Daoy (cell line): ENCODE measurements at places on chromosomes 12 and 14.

GRCh38 chr12:19901841-19902240 is 462.5 kb downstream of the AEBP2 start:
- no peak for DNase-seq

GRCh38 chr14:99571303-99571986 is 32.6 kb downstream of the CCDC85C start:
- DNase-seq: peak; percentile 30

- peak; percentile 48 for DNase-seq
These were observed 624.1 kb upstream of the FOXG1 start for GRCh38 chr14:28142400-28143015.

DNA sequence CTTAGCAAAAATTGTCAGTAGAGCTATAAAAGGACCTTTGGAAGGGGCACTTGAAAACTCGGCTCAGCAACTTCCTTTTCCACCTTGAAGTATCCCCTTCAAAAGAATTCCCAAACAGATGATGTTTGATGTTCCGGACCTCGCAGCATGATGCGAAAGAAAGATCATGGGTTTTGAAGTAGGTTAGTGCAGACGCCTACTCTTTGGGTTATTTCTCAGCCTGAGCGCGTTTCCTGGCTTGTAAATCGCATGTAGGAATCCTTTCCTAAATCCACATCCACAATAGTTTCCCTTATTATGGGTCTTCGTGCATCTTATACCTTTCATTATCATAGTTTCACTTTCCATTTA is 584 bp upstream of the NEDD1 start:
- no peak for DNase-seq

GRCh38 chr12:98572010-98572409 is 21.5 kb upstream of the SLC25A3 start:
- no peak for DNase-seq

DNA sequence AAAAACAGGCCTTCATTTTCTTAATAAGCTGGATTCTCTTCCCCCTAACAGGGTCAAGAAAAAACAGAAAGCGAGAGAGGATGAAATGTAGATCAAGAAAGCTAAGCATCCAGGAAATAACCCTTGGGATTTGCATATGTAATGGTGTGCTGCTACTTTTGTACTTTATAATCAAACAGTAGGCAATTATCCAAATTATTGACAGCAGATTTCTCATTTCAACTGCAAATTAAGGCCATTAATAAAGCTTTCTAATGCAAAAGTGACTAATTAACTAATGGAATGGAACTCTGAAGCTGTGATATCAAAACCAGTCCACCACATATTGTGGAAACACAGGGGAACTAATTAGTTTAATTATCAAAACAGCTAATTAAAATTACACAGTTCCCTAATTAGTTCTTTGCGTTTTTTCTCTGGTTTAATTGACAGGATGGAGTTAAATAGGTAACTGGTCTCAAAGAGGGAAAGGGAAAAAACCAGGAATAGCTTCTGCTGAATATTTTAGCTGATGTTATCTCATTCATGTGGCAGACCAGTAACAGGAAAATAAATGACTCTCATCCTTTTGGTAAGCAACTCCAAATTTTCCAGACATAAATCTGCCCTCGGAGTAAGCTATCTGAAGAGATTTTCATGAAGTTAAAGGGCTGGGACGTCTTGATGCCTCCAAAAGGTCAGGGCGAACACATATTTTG is 182.7 kb upstream of the LMO3 start:
- no peak for DNase-seq

DNA sequence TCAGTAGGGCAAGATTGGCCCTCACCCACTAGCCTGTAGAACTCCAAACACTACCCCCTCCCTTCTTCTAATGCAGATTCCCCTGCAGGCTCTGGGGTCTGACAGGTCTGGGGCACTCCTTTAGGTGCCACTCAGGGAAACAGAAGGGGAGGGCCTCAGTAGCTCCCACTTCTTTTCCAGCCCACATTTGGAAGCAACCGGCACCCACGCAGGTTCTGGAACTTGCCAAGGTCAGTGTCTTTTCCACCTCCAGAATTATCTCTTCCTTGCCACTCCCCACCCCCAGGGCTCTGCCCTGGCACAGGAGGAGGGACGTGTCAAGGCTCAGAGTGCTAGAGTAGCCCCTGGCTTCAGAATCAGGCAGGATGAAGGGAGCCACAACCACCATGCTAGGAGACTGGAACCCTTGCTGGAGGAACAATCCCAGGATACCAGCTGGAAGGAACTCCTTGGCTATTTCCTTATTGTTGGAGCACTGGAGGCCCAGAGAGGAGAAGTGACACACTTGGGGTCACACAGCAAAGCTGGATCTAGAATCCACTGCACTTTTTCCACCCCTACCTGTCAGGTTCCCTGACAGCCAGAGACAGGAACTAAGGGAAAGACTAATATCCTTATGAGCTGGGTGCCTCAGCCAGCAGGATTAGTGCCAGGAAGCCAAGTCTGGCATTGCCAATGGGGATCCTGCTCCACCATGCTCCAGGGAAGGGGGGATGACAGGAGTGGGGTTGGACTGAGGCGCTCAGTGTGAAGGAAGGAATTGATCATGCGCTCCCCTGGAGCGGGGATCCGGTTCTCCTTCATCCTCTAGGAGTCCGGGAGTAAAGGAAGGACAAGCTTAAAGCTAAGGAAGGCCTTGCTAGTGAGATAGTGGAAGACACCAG is 1.8 kb upstream of the FIGNL2 start:
- no peak for DNase-seq

- DNase-seq: no peak
These were observed 133.4 kb downstream of the KCNA5 start for GRCh38 chr12:5177096-5177495.

GRCh38 chr12:23704992-23705943 is 244.2 kb downstream of the SOX5 start:
- DNase-seq: no peak

- DNase-seq: no peak
These were observed 2.5 kb downstream of the AQP5 start for GRCh38 chr12:49963976-49964815.

DNA sequence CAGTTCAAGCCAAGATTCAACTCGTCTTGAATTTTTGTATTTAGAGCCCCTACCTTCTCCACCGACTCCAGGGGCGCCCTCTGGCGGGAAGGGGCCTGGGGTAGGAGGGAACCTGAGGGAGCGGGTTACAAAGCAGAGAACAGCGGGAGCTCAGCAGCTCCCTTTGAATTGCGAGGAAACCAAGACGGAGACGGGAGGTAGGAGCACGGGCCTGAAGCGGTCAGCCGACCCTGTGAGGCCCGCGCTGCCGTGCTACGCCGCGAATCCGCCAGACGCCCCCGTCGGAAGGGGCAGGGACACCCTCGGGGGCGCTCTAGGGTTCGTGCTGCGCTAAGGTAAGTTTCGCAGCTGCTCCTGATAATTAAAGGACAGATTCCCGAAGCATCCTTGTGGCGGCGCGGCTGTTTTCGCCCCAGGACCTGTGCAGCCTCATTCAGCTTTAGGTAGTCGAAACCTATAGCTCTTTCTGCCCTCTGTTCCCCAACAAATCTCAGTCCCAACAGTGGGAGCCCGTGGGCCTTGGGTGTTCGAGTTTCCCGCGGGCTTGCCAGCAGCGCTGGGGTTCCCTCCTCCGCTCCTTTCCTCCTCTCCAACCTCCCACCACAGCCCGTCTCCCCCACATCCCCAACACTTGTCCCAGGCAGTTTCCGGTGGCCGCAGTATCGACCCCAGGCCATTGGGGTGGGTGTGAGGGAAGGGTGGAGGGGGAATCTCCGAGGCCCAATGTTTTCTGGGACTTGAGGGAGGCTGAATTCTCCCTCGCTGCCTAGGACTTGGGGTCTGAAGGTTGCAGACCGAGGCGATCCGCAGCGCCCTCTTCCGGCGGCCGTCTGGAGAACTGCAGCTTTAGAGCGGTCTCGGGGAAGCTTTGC is 5.1 kb upstream of the NKX2-1 start:
- peak; percentile 90 for DNase-seq

DNA sequence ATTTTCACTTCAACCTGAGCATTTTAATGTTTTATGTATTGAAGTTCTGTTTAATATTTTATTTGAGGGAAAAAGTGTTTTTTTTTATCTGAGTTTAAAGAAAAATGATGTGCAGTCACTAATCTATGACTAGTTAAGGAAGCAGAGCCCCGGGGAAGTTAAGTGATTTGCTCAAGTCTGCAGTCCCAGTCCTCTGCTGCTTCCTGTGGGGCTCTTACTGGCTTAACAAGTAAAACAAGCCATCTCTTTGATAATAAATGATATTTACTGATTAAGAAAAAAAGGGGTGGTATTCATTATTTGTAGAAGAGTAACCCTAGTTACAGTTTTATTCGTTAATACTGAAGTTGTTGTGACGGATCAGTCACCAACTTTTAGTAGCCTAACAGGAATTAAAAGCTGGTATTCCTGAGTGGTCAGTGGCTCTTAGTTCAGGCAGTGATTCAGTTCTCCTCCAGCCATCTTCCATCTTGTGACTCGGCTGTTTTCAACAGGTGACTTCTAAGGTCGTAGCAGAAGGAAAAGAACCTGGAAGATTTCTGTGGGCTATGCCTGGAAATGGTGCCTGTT is 21.7 kb downstream of the BICDL1 start:
- DNase-seq: no peak

- no peak for DNase-seq
These were observed 66.5 kb upstream of the MON2 start for GRCh38 chr12:62400135-62400534.

DNA sequence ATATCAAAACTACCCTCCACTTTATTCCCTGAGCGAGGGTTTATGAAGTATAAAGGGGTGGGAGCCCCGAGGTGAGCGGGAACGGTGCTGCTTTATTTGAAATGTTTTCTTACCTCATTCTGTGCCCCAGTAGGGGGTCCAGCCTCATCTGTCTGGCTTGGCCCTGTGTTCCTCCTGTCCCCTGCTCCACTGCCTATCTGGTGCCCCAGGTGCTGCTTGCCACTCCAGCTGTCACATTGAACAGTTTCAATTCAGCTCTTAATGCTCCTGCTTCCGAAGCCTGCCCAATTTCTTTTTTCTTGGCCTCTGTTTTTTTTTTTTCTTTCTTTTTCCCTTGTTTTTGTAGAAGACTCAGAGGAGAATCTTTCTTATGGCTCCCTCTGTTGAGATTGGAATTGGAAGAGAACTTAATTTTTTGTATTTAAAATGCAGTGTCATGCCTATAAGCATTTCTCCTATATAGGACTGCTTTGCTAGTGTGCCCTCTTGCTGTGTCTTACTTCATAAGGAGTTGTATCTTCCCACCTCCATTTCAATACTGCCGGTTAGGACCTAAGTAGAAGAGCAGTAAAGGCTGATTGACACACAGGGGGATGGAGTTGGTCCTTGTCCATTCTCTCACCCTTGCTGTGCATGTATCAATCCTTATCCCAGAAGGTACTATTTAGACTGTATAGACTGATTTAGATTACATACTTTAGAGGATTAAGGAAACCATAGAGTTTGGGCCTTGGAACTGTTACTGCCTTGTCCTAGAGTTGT is 2.3 kb downstream of the ATXN7L3B start:
- DNase-seq: no peak

- DNase-seq: no peak
These were observed 4.7 kb upstream of the COL2A1 start for GRCh38 chr12:48008950-48009349.

DNA sequence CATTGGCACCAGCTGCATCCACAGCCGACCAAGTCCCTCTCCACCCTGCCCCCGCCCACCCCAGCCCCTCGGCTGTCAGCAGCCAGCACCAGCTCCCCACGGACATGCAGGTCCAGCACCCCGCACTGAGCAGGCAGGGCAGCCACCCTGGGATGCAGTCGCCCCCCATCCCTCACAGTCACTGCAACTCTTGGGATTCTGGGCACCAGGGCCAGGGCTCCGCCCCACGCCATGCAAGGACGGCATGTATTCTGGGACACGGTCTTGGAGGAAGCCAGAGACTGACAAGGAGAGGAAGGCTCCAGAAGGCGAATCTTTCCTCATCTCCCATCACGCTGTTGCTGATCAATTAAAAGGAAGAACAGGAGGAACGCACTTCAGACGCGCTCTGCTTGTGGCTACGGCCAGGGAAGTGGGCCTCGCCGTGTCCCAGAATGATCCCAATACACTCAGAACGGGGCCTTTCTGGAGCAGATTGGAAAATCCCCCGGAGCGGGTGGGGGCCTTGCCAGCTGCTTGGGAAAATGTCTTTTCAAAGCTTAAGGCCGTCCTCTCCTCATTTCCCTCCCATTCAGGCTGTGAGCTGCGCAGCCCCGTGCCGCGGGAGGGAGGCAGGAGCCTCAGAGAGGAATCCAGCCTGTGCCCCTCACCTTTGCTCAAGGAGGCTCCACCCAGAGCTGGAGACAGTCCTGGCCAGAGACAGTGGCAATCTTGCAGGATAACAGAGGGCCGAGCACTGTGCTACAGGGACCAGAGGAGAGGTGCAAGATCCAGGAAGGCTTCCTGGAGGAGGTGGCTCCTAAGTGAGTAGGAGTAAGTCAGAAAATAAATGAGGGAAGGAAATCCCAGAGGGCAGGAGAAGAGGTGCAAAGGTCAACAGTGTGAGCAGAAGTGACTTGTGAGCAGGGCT is 54.1 kb upstream of the DIO3 start:
- DNase-seq: no peak

- DNase-seq: no peak
These were observed 17.2 kb upstream of the CCER1 start for GRCh38 chr12:90972226-90972625.

DNA sequence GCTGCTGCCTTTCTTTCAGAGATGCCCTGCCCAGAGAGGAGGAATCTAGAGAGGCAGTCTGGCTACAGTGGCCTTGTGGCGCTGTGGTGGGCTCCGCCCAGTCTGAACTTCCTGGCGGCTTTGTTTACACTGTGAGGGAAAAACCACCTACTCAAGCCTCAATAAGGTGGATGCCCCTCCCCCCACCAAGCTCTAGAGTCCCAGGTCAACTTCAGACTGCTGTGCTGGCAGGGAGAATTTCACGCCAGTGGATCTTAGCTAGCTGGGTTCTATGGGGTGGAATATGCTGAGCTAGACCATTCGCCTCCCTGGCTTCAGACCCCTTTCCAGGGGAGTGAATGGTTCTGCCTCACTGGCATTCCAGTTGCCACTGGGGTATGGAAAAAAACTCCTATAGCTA is 25.6 kb downstream of the SPATA7 start:
- DNase-seq: peak; percentile 26

GRCh38 chr12:90102957-90103652 is 394.5 kb upstream of the ATP2B1 start:
- DNase-seq: peak; percentile 34

- peak; percentile 80 for DNase-seq
These were observed 21.2 kb downstream of the PRPF40B start for GRCh38 chr12:49644620-49644994.

- peak; percentile 13 for DNase-seq
These were observed 36.7 kb downstream of the LRRIQ1 start for GRCh38 chr12:85072826-85073225.

- no peak for DNase-seq
These were observed 89.2 kb downstream of the PDZRN4 start for GRCh38 chr12:41277100-41277945.

DNA sequence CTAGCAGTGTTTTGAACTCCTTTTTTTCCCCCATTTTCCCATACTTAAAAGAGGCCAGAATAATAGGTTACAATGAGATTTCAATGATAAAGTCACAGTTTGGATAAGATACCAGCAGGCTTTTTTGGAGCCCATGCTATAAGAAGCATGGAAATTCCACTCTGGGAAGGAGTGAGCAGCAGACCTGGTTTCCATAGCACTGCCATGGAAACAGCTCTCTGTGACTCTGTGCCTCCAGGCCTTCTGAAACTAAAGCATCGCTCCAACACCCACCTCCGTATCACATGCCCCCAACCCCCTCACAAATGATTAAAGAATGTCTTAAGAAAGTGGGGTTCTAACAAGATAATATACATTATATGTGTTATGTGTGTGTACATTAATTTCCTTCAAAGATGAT is 165.0 kb downstream of the GRIN2B start:
- DNase-seq: no peak
